ENCODE measurements at places on chromosomes 13 and 19.

DNA sequence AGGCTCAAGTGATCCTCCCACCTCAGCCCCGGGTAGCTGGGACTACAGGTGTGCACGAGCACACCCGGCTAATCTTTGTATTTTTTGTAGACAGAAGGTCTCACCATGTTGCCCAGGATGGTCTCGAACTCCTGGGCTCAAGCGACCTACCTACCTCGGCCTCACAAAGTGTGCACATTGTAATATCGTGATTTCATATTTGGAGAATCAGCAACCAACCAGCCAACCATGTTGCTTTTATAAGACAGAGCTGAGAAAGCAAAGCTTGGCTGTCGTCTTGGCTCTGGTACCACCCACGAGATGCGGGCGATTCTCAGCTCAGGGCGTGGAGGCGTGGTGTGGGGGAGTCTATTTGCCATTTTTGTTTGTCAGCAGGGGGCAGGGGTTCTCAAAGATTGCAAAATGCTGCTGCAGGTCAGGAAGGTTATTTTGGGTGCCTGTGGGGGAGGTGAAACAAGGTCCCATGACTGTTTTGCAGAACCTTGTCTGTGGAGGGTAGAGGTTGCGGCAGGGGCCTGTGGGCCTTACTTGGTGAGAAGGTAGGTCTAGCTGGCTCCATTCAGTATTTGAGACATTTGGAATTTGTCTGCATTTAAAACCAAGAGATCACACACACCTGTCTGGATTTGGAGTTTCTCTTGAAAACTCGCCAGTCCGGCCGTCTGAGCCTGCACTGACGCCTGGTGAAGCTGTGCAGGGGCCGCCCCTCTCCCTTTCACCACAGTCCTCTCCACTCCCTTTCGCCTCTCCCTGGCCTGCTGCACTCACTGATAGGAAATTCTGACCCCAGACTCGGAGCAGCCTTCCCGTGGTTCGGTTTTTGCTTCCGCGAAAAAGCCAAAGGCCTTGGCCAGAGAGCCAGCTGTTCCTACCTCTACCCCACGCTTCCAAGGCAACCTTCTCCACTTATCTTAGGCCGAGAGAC lies 15.4 kb downstream of the TNFAIP8L1 start:
- DNase-seq, result no peak

DNA sequence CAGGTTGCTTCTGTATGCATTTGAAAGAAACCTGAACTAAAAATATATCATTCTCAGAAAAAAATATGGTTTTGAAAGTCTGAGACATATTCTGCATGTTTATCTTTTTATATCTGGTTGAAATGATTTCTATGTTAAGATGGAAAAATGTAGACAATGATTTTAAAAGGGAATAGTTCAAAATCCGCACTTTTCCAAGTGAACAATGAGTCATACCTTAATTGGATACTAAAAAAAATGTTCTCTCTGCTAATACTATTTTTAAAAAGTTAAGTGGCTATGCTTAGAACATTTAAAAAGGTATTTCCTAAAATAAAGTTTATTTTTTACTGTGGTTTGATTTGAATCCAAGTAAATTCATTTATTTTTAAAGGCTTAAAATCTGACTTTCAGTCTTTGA lies 801.4 kb downstream of the SLITRK6 start:
- no peak for DNase-seq

DNA sequence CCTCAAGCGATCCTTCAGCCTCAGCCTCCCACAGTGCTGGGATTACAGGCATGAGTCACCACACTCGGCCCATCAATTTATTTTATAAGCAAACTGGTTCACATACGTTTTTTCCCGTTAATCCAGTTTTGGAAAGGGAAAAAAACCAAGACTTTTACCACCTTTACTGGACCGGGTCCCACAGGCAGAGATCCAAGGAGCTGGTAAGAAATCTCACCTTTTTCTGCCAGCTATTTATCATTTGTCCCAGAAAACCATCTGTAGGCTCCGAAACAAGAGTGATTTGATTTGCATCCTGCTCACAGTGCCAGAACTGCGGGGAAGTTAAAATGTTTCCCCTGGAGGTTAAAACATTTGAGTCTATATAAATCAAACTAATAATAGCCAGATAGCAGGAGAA lies 6.3 kb upstream of the FUT2 start:
- DNase-seq, result no peak

DNA sequence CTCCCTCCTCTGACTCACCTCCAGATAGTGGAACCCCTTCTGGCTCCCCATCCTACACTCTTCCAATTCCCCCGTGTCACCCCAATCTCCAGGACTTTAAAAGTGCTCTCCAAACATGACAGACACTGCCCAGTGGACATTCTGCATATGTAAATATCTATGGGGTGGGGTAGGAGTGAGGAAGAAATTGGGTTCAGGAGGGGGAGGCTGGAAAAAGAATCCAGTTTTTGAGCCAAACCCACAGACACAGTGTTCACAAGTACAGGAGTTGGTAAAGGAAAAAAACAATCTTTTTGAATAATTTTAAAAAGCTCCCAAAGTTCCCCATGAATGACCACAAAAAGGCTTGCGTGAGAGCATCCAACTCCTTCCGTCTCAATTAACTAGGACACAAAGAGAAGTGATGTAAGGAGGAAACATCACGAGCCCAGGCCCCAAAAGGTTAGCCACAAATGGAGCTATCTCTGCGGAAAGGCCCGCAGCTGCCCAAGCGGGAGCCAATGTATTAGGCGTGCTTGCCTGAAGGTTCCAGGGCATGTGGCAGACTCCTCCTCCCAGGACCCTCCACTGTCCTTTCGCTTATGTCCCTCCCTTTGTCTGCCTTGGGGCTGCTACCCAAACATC lies 18.0 kb downstream of the ZC3H4 start:
- DNase-seq, result no peak

GRCh38 chr13:31908696-31909411 lies 122.7 kb upstream of the FRY start:
- no peak for DNase-seq

GRCh38 chr19:34666200-34666957 lies 10.6 kb downstream of the SCGB2B2 start:
- no peak for DNase-seq

- no peak for DNase-seq
These were observed 11.2 kb downstream of the KRTDAP start for GRCh38 chr19:35478794-35479677.

DNA sequence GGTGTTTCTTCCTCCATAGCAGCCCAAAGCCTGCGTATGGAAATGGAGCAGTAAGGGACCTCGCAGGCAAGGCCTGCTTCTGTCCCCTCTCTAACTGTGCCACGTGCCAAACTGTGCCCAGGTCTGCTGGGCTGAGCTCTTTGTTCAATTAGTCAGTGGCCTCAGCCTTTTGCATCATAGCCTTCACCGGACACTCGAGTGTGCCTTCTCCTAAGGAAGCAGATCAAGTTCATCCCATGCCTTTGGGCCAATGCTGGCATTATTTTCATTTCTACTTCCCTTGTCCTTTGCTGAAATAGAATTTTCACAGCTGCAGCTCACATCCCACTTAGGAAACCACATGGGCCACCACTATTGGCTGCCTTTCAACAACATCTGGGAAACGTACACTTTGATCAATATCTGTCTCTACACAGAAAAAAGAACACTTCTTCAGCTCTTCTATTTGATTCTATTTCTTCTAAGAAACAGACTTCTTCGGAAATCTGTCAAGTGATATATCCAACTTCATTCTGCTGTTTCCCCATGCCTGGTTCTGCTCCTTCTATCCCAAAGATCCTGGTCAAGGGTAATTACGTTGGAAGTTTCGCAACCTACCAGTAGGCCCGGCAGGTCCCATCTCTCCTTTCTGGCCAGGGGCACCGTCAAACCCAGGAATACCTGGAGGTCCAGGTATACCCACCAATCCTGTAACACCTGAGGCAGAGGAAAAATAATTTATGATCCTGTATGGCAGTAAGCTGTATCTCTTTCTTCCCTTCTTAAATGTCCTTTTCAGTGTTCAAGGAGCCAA lies 143.9 kb downstream of the COL4A1 start:
- no peak for DNase-seq
